ENCODE measurements at places on chromosomes 2 and 18. TPM values are rescaled to one million over a fixed set of nuclear protein-coding genes. Genes with fewer than 3 reads are reported as not detected.

GRCh38 chr2:80573950-80574349 is 269.4 kb upstream of the LRRTM1 start:
- DNase-seq, result no peak

DNA sequence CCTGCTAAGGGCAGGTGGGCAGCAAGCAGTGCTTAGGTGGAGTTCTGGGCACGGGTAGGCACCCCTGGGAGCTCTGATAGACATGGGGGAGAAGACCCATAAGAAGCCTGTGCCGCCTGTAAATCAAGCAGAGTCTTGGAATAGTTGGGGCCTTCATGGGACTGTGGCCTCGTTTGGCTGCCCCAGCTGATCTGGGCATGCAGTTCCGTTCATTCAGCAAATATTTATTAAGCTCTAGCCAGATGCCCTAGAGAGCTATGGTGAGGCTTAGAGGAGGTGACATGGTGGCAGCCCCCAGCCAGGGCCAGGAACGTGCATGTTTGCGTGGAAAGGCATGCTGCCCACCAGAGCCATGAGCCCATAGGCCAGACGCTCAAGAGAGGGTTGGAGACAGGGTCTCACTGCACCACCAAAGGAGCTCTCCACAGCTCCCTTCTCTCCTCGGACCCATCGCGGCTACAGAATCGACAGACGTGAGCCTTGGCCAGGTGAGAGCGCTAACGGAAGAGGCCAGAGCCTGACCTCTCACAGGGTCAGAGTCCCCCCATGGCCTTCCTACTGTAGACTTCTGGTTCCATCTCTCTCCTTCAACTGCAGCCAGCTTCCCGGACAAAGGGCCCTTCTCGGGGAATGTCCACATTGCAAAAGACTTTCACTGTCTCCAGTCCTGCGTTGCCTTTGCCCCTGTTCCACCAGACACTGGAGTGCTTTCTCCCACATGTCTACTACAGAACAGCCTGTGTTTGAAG is 135.7 kb downstream of the INHBB start:
- DNase-seq, result no peak

DNA sequence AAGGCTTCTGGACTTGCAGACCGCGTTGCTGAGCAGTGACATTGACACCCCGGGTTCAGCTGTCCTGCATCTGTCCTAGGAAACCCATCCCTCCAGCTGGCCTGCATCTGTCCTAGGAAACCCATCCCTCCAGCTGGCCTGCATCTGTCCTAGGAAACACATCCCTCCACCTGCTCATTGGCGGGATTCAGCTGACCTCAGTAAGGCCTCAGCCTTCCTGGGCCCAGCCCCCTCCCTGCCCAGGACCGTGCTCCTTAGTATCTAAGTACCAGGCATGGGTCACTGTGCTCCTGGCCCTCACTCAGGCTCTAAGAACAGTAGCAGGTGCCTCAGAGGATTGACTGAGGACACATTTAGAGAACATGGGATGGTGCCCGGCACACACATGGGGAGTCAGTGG is 1.2 kb downstream of the MLPH start:
- DNase-seq, result no peak

DNA sequence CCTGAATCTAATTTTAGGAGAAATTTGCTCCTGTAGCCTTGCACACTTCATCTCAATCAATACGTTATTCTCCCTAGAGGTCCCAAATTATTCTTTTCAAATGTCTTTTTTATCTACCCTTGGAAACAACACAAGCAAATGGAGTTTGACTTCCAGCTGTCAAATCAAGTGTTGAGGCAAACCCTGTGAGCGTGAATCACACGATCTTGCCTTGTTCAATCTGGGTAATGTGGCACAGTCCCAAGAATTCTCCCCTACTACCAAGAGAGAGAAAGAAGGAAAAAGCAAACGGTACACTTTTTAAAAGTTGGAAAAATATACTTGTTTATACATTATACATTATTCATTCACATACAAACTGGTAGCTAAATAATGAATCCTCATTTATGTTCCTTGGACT is 2035.3 kb upstream of the CELF4 start:
- DNase-seq, result no peak

DNA sequence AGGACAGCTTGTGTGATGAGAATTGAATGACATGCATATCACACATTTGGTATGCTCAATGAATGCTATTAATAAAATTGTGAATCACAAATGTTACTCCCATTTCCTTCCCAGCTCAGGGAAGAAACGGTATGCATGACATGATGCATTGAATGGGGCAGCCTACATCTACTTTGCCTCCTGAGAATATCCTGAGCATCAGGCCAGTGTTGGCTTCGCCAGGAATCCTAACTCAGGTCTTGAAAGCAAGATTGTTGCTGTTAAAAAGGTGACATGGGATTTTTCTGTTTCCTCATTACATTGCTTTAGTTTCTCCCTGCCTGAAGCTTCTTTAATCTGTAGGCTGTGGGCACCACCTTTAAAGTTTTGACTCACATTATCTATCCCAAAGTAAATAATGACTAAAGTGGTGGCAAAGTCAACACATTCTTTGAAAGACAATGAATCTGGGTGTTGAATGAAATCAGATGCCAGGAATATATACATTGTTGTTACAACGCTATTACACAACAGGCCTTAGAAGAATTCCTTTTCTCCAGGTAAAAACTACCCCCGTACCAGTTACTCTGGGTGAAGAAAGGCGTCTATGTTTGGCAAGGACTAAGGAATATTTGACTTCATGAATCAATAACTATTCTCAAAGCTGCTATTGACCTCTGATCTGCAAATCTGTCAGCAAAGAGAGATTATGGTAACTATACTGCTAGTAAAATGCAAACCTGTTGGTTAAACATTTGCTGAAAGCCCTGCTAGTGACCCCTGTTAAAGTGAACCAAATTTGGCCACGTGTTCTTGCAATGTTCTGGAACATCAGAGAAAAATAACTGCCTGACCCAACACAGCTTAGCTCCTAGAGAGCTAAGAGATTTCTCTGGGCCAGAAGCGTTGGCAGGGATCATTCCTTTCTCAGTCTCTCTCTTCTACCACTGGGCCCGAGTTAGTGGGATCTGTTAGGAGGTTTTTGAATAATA is 30.5 kb upstream of the NEDD4L start:
- DNase-seq, result no peak

CRYGC gene
- total RNA-seq, result not detected

OTX1 gene
- not detected for total RNA-seq
